ENCODE measurements at places on chromosomes 1 and 21.

- DNase-seq, result no peak
Measured at GRCh38 chr1:211281320-211282022, 22.3 kb downstream of the RCOR3 start.

DNA sequence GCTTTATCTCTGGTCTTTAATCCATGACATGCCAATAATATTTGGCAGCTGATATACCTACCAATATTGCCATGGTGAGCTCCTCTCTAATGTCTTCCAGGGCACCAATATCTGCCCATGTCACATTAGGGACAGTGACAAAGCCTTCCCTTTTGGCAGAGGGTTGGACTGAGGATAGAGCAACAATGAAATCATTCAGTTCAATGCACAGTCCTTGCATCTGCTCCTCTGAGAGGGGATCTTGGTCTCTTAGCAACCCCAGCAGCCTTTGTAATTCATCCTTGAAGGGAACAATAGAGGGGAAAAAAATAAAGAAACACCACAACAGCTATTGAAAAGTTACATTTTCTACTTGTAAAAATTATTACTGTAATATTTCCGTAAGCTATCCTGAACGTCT is 42.3 kb downstream of the NVL start:
- DNase-seq, result peak; percentile 3

DNA sequence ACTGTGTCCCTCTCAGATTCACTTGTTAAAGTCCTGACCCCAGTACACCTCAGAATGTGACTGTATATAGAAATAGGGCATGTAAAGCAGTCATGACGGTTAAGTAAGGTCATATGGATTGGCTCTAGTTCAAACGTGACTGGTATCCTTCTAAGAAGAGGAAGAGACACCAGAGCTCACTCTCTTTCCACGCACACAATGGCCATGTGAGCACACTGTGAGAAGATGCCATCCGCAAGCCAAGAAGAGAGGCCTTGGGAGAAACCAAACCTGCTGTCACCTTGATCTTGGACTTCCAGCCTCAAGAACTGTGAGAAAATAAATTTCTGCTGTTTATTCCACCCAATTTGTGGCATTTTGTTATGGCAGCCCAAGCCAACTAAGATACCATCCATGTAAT is 56.8 kb upstream of the IRF2BP2 start:
- DNase-seq, result no peak

GRCh38 chr1:45008076-45008475 is 3.0 kb downstream of the HECTD3 start:
- no peak for DNase-seq
